ENCODE measurements at places on chromosomes 13 and 19.
A peak's percentile ranks its signal among the peaks of the same experiment; 100 is the strongest.

- no peak for DNase-seq
Observed at GRCh38 chr19:10049626-10050025, 36.3 kb downstream of the RDH8 start.

DNA sequence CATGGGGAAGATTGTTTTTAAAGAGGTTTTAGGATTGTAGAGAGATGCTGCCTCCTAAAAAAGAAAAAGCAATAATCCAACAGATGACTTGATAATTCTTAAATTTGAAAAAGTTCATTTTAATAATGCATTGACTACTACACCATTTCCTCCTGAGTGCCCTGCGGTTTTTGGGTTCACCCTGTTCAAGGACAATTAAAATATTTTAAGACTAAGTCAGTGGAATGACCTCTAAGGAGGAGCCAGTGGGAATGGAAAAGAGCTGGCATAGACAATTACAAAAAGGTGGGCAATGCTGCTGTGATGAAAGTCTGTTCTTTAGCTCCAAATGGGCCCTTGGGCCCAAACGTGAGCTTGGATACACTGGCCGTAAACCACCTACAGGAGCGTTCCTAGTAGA lies 217.8 kb downstream of the LHFPL6 start:
- no peak for DNase-seq

DNA sequence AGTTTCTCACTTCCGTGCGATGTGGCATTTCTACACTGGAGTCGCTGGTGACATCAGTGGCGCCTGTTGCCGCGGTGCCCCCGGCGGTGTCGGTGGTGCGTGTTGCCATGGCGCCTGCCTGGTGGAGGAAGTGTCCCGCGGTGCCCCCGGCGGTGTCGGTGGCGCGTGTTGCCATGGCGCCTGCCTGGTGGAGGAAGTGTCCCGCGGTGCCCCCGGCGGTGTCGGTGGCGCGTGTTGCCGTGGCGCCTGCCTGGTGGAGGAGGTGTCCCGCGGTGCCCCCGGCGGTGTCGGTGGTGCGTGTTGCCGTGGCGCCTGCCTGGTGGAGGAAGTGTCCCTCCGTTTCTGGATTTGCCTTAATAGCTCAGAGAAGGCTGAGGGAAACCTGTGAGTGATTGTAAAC lies 127.6 kb downstream of the KDM4B start:
- DNase-seq, result no peak

DNA sequence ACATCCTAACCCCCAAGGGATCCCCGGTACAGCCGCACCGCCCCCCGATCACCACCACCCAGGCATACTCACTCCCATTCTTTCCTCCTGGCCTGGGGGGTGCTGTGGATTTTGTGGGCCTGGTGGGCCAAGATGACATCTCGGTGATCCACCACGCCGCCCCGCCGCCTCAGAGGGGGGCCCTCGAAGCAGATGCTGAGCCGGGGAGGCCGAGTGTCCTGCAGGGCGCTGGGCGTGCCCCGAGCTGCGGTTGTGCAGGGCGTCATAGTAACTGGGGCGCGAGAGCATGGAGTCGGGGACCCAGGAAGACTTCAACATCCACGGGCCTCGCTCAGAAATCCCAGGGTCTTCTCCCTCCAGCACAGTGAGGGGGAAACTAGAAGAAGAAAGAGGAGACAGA lies 93.4 kb upstream of the CACNA1A start:
- no peak for DNase-seq

DNA sequence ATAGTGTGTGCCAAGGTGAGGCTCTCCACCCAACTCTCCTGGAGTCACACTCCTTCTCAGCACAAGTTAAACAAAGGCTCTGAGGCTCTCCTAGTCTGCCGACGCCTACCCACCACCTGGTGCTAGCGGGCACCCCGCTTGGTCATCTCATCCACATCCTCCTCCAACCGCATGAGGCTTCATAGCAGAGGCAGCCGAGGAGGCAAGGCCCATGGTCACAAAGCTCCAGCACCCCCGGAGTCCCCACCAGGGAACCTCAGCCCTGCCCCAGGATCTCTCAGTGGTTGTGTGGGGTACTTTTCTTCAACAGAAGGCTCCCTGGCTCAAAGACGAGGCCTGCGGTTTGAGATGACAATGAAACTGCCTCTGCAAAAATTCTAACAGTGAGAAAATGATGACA lies 43.0 kb downstream of the STK24 start:
- DNase-seq, result no peak

DNA sequence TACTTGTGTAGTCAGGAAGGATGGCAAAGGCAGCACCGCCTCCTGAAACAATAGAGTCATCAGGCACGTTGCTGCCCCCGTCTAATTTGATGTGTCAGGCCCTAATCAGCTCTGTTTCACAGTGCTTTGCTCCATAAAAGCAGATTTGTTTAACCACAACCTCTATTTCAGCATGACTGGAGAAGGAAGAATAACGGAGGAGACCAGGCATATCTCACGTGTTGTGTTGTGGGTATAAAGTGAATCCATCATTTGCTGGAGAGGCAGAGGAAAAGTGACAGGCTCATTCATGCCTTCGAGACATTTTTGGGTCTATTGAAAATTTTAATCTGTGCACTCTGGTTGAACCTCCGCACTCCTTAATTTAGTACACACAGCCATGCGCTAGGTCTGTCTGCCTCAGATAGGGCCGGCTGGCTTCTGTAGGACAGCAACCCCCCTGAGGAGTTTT lies 940.4 kb upstream of the SLC10A2 start:
- peak; percentile 87 for DNase-seq
